A549 treated with GW870086 at 1 μM for 4 hours (cell line): ENCODE measurements at places on chromosomes 7 and 10. TPM values are rescaled to one million over a fixed set of nuclear protein-coding genes. Genes with fewer than 3 reads are reported as not detected.

SMIM30 gene
- total RNA-seq = 29.8 to 44.4 TPM (median 36.2 TPM) in 5 replicates

GRID1 gene
- total RNA-seq = 0.17 to 0.32 TPM (median 0.29 TPM) in 5 replicates

VOPP1 gene
- total RNA-seq = 85.5 to 99.2 TPM (median 92.6 TPM) in 5 replicates

IGFBP1 gene
- total RNA-seq = 33.3 to 50.1 TPM (median 49.5 TPM) in 5 replicates

MKI67 gene
- total RNA-seq = 50.5 to 71.5 TPM (median 60.1 TPM) in 5 replicates

TSPAN12 gene
- 0.38 to 0.63 TPM (median 0.49 TPM) in 5 replicates for total RNA-seq

SPDYE9 gene
- total RNA-seq = not detected in 5 replicates

MALRD1 gene
- total RNA-seq = not detected in 5 replicates

PLXNA4 gene
- total RNA-seq = 0.73 to 1.6 TPM (median 1.1 TPM) in 5 replicates

KAZALD1 gene
- total RNA-seq = 2.3 to 3.1 TPM (median 2.8 TPM) in 5 replicates

C10orf67 gene
- 0.05 to 0.17 TPM (median 0.08 TPM) in 3 of 5 replicates, not detected in the others for total RNA-seq

CRHR2 gene
- total RNA-seq = 0.05 to 0.07 TPM in 2 of 5 replicates, not detected in the others

PI4K2A gene
- total RNA-seq = 20.2 to 23.4 TPM (median 22.6 TPM) in 5 replicates

RSPH10B gene
- total RNA-seq = 0.06 to 0.14 TPM (median 0.14 TPM) in 3 of 5 replicates, not detected in the others

ZC3HAV1 gene
- total RNA-seq = 31.4 to 36.5 TPM (median 33.6 TPM) in 5 replicates

TNS3 gene
- 70.1 to 86.2 TPM (median 80.4 TPM) in 5 replicates for total RNA-seq

DNAH11 gene
- 0.14 to 0.77 TPM (median 0.24 TPM) in 5 replicates for total RNA-seq

GIMAP7 gene
- not detected in 5 replicates for total RNA-seq
